ENCODE measurements at places on chromosomes 2 and 18. TPM values are rescaled to one million over a fixed set of nuclear protein-coding genes. Genes with fewer than 3 reads are reported as not detected.

Gene DUSP11
- 14.8 TPM for total RNA-seq

Gene ASB18
- not detected for total RNA-seq

Gene EHBP1
- 70.8 TPM for total RNA-seq

Gene AQP12B
- not detected for total RNA-seq

Gene PHOSPHO2
- total RNA-seq: 9.9 TPM

Gene KCNJ13
- total RNA-seq: not detected

Gene MAP3K19
- not detected for total RNA-seq

Gene MOGAT1
- 0.74 TPM for total RNA-seq

Gene GTF2A1L
- total RNA-seq: not detected

Gene KATNAL2
- total RNA-seq: 4.8 TPM

Gene MTHFD2
- 47.4 TPM for total RNA-seq
